ENCODE measurements at places on chromosomes 2 and 18.

DNA sequence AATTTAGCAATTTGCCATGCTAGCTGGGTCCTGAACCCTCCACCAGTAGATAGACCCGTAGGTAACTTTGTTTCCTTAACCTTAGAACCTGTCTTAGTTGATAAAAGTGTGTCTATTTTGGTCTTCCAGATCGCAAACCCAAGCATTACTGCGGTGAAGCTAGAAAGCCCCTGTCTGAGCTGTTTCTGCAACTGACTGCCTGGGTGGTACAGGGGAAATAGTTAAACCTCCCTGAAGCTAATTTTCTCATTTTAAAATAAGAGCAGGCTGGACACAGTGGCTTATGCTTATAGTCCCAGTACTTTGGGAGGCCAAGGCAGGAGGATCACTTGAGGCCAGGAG lies 101.7 kb upstream of the MSH2 start:
- no peak for DNase-seq

DNA sequence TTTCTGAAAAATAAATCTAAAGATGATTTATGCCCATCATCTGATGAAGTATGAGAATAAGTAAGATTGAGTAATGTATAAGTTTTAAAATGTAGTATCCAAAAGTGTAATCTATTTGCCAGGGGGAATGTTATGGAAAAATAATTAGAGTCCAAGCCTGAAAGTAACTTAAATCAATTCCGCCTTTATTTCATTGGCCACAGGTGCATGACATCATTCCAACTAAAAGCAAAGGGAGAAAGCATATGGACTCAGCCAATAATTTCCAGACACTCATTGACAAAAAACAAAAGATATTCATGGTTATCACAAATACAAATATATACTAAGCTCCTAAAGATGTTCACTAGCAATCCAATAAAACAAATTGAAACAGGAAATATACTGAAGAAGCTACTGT lies 752.6 kb upstream of the TMEFF2 start:
- DNase-seq = no peak

GRCh38 chr2:42859006-42859552 lies 66.7 kb upstream of the HAAO start:
- peak; percentile 72 for DNase-seq

DNA sequence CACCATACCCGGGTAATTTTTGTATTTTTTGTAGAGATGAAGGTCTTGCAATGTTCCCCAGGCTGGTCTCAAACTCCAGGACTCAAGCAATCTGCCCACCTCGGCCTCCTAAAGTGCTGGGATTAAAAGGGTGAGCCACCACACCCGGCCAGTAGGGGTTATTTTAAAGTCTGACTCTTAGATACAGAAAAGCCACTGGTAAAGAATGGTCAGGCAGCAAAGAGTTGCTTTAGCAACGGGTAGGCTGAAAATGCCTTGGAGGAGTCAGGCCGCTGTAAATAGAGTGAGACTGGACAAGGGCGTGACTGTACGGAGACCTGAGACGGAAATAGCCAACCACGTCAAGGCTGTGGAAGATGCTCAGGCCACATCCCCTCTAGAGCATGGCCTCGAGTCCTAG lies 54.2 kb downstream of the ACKR3 start:
- DNase-seq = no peak

- no peak for DNase-seq
Observed at GRCh38 chr2:41068740-41069139, 616.9 kb upstream of the SLC8A1 start.

- no peak for DNase-seq
Observed at GRCh38 chr18:58755304-58756010, 84.2 kb downstream of the MALT1 start.

GRCh38 chr2:20217041-20217970 lies 7.6 kb downstream of the SDC1 start:
- no peak for DNase-seq

- DNase-seq = no peak
Observed at GRCh38 chr2:95350368-95350767, 52.1 kb upstream of the FAHD2A start.

GRCh38 chr2:9152975-9153642 lies 53.5 kb upstream of the ASAP2 start:
- DNase-seq = no peak

GRCh38 chr2:235005023-235005422 lies 53.2 kb downstream of the SH3BP4 start:
- DNase-seq = no peak

- peak; percentile 59 for DNase-seq
Observed at GRCh38 chr2:232838406-232838874, 31.6 kb upstream of the SNORC start.

DNA sequence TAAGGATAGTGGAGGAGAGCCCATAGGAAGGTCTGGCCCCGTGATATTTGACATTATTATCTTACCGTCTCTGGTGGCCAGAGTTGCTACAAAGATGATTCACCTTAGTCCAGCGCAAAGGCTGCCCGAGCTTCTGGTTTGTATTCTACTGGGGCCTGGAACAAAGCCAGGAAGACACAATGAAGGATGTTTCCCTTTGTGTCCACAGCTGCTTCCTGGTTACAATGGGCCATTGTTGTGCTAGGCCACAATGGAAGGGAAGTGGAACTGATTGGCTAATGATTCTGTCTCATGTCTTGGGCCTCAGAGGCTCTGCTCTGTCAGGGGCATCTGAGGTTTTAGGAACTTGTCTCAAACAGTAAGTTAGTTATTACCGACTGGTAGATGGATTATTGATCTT lies 132.2 kb downstream of the TDRD15 start:
- peak; percentile 26 for DNase-seq

DNA sequence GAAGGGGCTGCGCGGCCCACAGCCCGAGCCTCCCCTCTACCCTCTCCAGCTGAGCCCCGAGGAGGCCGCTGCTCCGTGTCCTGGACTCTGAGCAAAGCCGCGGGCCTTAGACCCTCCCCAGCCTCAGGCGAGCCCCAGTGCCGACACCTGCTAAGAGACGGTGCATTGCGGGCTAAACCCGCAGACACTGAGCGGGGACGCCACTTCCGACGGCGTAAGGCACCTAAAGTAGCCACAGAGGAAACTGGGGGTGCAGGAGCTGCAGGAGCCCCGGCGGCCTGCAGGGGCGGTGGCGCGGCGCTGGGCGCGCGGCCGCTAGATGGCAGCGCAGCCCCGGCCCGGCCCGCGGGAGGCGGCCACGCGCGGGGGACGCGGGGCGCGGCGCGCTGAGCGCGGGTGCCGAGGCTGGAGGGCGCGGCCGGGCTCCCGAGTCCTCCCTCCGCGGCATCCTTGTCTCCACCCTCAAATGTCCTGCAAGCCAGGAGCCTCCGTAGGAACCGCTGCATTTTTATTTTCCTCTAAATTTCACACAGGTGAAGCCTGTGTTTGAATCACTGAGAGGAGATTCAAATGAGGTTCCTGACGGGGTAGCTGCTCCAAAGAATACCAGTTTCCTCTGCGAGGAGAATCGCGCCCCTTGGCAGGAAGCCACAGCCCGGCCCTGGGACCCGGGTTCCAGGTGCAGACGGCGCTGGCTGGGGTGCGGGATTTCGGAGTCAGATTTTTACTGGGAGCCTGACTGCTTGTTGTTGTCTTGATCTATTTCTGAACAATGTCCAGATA lies 650.5 kb downstream of the GALR1 start:
- peak; percentile 66 for DNase-seq

- DNase-seq = no peak
Observed at GRCh38 chr2:119149611-119150010, 8.9 kb downstream of the C1QL2 start.

GRCh38 chr2:121133551-121134319 lies 151.3 kb downstream of the TFCP2L1 start:
- no peak for DNase-seq

- DNase-seq = no peak
Observed at GRCh38 chr2:119383410-119384140, 16.8 kb downstream of the DBI start.

DNA sequence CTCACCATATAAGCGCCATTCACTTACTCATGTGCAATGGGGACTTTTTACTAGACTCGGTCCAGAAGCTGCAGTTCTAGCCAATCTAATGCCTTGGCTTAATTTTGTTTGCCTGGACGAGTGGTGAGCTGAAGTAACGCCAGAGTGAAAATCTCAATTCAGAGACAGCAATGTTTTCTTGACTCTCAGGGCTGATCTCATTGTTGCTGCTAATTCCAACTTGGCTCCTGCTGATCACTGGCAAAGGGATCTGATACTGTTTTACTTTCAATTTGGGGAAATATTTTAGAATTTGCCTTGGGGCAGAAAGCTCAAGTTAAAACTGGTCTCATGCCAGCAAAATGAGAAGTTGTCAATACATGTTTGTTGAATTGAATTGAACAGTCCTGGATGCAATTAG lies 906.6 kb upstream of the CDH2 start:
- DNase-seq = no peak

DNA sequence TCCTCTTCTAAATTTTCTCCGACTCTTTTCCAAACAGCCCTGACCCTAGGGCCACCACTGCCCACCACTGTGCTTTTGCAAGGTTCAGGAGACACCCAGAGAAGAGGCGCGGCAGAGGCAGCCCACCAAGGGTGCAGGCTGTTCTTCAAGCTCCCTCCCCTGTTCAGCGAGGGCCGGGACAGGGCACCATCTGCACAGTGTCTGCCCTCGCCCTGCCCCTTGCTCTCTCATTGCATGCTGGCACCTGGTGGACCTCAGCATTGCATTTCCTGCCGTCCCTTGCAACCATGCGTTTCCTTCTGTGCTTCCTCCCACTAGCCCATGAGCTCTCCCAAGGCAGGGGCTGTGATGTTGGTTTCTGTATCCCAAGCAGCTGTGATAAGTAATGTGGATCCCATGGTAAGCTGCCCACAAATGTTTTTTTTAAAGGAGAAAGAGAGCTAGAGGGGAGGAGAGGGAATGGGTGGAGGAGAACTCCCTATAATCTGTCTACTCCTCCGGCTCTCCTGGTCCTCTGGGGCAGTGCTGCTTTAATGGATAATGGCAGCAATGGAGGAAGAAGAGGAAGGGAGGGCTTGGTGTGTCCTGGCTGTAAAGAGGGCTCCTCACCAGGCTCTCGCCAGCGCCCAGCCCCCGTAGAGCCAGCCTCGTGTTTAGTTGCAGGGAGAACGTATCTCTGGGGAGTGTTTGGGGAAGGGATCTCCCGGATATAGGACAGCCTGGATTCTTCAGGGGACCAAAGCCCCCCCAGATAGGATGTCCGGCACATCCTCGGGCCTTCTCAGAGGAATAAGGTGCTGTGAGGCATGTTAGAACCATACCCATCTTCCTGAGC lies 15.6 kb upstream of the YWHAQ start:
- no peak for DNase-seq

- DNase-seq = no peak
Observed at GRCh38 chr18:37019157-37019827, 190.4 kb downstream of the KIAA1328 start.

GRCh38 chr2:120559401-120559800 lies 176.3 kb upstream of the GLI2 start:
- DNase-seq = no peak

DNA sequence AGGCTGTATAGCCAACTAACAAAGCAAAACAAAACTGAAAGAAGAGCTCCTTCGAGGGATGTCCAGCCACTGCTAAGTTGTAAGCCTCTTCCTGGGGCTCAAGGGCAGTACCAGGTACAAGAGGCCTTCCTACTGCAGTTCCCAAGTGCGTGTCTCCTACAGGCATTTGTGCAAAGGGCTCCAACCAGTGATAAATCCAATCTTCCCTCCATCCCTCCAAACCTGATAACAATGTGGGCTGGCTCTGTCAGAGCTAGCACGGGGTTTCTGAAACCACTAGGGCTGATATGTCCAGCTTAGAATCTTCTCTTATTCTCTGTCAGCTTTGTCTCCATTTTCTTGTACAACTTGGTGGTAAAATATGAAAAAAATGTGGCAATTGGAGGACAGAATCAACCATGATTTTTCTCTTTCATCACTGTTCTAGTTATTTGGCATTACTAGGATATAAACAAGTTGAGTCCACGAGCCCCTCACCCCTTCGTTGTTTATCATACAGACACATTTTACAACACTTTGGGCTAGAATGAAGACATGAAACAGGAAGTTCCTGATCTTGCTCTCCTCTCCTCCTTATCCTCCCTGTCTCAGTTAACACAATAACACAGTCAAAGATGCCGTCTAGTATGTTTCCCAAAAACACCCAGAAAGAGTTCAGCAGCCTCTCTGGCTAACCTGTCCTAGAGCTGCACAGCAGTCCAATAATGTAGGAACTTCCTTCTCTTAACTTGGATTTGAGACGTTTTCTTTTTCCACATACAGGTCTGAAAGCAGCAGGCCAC lies 35.4 kb upstream of the WIPF1 start:
- DNase-seq = no peak

DNA sequence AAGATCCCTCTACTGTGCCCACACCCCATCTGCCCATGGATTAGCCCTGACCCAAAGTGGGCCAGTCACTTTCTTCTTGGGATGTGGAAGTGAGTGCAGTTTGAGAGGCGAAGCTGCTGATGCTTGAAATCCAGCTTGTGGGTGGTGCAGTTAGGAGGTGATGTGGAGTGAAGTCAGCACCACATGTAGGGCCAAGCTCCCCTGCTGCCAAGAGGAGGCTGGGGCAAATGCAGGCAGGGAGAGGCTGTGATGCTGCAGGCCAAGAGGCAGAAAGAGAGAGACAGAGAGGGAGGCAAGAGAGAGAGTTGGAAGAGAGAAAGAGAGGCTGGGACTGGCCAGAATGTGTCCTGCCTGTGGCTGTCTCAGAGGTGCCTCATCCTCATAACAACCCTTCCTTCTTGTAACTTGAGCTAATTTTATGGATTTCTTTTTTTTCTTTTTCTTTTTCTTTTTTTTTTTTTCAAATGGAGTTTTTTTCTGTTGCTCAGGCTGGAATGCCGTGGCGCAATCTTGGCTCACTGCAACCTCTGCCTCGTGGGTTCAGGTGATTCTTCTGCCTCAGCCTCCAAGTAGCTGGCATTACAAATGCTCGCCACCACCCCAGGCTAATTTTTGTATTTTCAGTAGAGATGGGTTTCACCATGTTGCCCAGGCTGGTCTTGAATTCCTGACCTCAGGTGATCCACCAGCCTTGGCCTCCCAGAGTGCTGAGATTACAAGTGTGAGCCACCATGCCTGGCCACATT lies 35.3 kb upstream of the CAB39 start:
- DNase-seq = peak; percentile 3

GRCh38 chr2:108934583-108935245 lies 54.3 kb downstream of the EDAR start:
- DNase-seq = no peak

DNA sequence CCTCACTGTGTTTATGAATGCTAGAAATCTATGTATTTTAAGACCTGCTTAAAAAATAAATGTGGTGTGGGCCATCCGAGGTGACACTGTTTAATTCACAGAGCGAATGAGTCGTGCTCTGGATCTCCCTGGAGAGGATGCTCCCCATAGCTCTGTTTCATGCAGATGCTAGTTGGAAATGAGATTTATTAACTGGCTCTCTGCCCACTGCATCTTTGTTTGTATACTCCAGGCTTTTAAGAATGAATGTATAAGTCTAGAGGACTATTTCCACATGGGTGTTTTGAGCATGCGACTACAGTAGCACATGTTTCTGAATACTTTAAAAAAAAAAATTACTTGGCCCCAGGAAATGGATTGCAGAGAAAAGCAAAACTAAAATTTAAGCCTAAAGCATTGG lies 3.9 kb downstream of the MAPRE2 start:
- DNase-seq = no peak

- peak; percentile 30 for DNase-seq
Observed at GRCh38 chr18:28189400-28190239, 12.7 kb upstream of the CDH2 start.

GRCh38 chr2:25845843-25846505 lies 32.3 kb downstream of the ASXL2 start:
- DNase-seq = no peak

- no peak for DNase-seq
Observed at GRCh38 chr18:61541673-61542072, 208.4 kb downstream of the CDH20 start.
